ENCODE measurements at places on chromosomes 1 and 21. TPM values are rescaled to one million over a fixed set of nuclear protein-coding genes. Genes with fewer than 3 reads are reported as not detected.

CD1B gene
- total RNA-seq, result not detected

G0S2 gene
- 0.18 TPM for total RNA-seq

CFHR1 gene
- not detected for total RNA-seq

SLC2A5 gene
- total RNA-seq, result 0.11 TPM

KCNJ15 gene
- total RNA-seq, result not detected

CFHR5 gene
- total RNA-seq, result not detected

SPRR2A gene
- total RNA-seq, result not detected

HS2ST1 gene
- total RNA-seq, result 18.5 TPM

AMIGO1 gene
- total RNA-seq, result 2.6 TPM

WNT3A gene
- not detected for total RNA-seq

KCNE2 gene
- total RNA-seq, result not detected

HFM1 gene
- 2.9 TPM for total RNA-seq

TDRD10 gene
- total RNA-seq, result not detected

INSRR gene
- not detected for total RNA-seq

CNR2 gene
- not detected for total RNA-seq

BSND gene
- total RNA-seq, result not detected

SUSD4 gene
- total RNA-seq, result not detected

HECTD3 gene
- total RNA-seq, result 17.8 TPM

C1orf74 gene
- total RNA-seq, result 4.8 TPM

SSR2 gene
- total RNA-seq, result 350 TPM
